ENCODE measurements at places on chromosomes 6 and 20.

DNA sequence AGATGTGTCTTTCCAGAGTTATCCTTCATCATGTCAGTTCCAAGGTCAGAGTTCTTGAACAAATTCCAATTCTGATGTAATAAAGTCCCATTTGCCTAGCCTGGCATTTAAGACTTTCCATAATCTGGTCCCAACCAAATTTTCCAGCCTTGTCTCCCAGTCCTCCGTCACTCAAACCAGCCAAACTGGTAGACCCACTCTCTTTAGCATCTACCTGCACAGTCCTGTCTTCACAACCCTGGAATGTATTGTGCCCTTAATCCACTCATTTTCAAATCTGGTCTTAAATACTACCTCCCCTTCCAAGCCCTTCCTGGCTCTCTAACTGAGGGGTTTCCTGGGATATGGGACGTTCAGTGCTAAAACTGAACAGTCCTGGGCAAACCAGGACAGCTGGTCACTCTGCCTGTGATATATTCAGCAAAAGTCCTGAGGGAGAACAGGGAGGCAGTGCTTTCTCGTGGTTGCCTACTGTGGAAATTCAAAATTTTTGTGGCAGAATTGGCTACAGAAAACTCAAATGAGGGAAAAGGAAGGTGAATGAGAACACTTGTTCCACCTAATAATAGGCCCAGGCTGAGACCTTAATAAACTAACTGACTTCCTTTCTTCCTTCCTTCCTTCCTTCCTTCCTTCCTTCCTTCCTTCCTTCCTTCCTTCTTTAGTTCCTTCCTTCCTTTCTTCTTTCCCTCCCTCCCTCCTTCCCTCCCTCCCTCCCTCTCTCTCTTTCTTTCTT lies 10.8 kb upstream of the AKAP7 start:
- DNase-seq = no peak

DNA sequence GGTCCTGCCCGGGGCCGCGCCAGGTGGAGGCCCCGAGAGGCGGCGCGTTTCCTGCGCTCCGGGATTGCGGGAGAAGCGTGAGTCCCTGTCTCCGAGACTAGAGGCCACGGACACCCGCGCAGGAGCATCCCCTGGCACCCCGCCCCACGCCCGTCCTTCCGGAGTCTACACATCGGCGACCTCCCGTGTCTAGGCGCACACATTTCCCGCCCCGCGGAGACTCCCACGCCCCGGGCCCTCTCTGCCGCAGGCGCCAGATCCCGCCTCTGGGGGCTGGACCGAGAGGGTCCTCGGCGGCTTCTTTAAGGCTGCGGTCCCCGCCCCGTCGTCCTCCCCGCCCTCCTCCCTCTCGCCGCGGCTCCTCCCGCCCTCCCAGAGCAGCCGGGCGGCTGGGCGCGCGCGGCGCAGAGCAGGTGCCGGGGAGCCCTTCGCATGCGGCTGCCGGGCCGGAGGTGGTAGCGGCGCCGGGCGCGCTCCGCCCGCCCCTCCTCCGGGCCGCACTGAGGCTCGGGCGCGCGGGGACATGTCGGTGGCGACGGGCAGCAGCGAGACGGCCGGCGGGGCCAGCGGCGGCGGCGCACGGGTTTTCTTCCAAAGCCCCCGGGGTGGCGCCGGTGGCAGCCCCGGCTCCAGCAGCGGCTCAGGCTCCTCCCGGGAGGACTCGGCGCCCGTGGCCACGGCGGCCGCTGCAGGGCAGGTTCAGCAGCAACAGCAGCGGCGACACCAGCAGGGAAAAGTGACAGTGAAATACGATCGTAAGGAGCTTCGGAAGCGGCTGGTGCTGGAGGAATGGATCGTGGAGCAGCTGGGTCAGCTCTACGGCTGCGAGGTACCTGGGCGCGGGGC lies at the start of gene PPP1R14C:
PPP1R14C (plus strand) TSS at position 375 of the 846 bp plus-strand sequence; CDS start at position 524, 149 bp downstream.
- peak; percentile 40 for DNase-seq

DNA sequence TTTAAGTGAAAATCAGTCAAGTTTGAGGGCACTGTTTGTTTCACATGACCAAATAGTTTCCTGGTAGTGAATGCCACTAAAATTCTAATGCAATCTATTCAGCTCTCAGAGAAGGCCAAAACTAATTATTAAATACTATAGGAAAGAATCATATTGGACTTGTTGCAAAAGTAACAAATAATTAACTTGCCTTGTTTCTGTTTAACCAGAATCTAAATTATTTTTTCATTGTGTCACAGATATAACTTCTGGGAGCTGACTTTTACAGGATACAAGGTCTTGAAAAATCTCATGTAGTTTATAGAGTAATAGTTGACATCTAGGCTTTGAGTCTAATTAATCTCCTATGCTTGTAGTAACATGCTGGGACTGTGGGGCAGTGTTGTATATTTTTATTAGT lies 44.5 kb downstream of the PRSS35 start:
- DNase-seq = no peak

- DNase-seq = no peak
Observed at GRCh38 chr6:151784441-151785214, 22.9 kb upstream of the ESR1 start.

- no peak for DNase-seq
Observed at GRCh38 chr20:40673442-40673841, 15.6 kb downstream of the MAFB start.

DNA sequence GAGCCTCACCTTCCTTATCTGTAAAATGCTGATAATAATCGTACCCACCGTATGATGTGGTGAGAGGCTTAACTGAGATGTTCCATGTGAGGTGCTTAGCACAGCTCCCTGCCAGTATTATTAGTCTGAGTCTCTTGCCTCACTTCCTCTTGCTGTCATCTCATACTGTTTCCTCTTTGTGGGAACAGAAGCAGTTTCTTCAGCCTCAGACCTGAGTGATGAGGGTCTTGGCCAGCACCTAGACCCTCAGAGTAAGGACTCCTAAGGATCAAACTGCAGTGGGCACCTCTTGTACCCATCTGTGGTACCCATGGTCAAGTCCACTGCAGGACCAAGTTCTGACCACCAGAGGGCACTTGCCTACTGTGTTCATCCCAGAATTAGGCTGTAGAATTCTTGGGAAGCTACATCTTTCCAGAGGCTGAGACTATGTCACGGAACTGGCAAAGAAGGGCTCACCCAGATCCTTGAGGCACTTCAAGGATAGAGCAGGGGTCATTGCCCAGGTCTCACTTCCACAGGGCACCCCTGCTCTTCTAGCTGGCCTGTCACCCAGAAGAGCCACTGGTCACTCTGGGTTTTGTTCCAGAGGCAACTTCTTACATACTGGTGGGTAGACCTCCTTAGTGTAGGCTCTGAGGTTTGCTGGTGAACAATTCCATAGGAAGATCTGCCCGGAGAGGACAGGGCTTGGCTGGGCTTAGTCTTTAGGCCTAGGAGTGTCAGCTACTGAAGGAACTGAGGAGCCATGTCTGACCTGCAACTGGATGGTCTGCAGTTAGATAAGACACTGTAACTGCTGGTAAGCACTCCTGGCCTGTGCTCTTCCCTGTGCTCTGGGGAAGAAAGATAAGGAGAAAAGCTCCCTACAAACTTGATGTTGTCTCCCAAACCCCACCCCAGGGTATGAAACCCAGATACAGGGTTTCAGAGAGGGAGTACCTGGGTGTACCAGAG lies 20.6 kb upstream of the SGK2 start:
- peak; percentile 45 for DNase-seq

DNA sequence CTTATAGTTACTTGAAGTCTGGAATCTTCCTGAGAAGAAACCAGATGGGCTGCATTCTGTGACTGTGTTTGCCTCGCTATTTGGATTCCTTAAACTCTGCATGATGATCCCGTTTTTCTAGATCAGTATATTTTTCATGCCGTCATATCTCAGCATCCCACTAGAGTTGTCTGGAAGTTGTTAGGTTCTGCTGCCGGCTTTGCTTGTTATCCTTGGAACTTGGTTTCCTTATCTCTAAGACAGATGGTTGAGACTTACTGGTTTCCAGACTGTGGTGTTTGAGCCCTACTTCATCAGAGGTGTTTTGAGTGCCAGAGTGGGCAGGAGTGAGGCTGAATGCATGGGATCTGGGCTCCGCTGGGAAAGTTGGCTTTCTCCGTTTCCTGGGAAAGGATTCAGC lies 50.3 kb downstream of the CDS2 start:
- no peak for DNase-seq

GRCh38 chr6:131844243-131844841 lies 36.5 kb downstream of the ENPP1 start:
- DNase-seq = no peak

GRCh38 chr6:35919827-35920751 lies 809 bp downstream of the SRPK1 start:
- peak; percentile 55 for DNase-seq

DNA sequence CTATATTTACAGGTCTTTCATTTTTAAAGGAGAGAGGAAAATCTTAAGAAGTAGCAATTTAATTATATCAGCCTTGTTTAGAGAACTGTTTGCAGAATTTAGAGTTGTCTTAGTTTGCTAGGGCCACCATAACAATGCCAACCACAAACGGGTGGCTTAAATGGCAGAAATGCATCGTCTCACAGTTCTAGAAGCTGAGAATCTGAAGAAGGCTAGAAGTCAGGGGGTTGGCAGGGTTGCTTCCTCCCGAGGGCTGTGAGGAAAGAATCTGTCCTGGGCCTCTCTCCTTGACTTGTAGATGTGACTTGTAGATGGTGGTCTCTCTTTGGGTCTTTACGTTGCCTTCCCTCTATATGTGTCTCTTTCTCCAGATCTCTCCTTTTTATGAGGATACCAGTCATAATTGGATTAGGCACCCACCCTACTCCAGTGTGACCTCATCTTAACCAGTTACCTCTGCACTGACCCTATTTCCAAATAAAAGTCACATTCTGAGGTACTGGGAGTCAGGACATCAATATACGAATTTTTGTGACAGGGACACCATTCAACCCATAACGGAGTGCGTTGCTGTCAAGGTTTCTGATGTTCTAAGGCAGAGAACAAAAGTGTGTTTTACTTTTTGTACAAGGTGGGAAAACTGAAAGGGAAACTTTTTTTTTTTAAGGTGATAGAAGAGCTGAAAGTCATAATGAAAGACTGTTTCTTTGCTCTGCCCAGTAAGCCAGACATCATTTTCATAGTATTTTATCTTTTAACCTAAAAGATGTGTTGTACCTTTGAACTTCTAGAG lies 84.4 kb downstream of the SAMD3 start:
- no peak for DNase-seq

GRCh38 chr20:25049261-25050060 lies 8.5 kb downstream of the ACSS1 start:
- no peak for DNase-seq

DNA sequence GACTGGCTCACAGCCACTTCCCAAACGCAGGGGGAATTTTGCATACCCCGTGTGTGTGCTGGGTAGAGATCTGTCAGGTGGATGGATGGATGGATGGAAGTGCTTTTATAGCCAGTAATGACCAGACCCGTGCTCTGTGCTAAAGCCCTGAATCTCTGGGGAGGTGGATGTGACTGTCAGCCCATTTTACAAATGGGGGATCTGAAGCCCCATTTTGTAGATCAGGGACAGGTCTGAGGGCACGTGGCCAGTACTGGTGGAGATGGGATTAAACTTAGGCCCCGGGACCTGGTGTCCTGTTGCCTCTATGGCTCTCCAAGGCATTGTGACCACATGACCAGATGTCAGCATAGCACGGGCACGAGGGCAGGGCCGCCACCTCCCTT lies 38.2 kb upstream of the ZBP1 start:
- DNase-seq = no peak

DNA sequence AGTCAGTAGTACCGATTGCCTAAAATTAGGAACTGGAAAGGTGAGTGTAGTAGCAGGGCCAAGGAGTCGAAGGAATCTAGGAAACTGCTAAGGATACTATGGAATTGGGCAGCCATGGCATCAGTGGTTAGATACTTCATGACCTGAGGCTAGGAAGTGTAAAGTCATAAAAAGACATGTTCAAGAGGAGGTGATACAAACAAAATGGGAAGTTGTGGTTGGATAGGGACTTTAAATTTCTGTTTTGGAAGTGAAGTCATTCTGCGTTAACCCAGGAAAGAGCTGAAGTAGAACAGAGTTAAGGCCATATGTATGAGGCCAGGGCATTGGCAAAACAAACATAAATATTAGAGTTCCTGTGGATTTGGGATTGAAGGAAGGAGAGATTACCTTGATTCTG lies 88.6 kb upstream of the TMEM181 start:
- no peak for DNase-seq

- no peak for DNase-seq
Observed at GRCh38 chr20:59837623-59838394, 95.6 kb downstream of the SYCP2 start.

DNA sequence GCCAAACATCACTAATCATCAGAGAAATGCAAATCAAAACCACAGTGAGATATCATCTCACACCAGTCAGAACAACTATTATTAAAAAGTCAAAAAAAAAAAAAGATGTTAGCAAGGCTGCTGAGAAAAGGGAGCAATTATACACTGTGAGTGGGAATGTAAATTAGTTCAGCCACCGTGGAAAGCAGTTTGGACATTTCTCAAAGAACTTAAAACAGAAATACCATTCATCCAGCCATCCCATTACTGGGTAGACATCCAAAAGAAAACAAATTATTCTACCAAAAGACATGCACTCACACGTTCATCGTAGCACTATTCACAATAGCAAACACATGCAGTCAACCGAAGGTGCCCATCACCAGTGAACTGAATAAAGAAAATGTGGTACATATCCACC lies 213.9 kb downstream of the TTLL2 start:
- no peak for DNase-seq

DNA sequence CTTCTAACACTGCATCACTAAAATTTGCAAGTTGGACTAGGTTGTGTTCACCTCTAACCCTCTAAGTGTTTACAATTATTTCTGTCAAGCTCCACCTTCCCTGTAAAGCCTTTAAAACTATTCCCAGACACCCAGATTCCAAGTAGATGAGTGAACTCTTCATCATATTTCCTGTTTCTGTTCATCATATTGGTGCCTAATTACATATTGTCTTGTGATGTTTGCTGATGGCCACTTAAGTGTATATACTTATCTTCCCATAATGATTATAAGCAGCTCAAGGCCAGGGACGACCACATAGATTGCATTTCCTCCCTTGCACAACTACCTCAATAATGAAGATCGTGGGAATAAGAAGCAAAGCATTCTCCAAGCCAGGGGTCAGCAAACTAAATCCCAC lies 16.8 kb downstream of the TNFRSF21 start:
- DNase-seq = no peak

DNA sequence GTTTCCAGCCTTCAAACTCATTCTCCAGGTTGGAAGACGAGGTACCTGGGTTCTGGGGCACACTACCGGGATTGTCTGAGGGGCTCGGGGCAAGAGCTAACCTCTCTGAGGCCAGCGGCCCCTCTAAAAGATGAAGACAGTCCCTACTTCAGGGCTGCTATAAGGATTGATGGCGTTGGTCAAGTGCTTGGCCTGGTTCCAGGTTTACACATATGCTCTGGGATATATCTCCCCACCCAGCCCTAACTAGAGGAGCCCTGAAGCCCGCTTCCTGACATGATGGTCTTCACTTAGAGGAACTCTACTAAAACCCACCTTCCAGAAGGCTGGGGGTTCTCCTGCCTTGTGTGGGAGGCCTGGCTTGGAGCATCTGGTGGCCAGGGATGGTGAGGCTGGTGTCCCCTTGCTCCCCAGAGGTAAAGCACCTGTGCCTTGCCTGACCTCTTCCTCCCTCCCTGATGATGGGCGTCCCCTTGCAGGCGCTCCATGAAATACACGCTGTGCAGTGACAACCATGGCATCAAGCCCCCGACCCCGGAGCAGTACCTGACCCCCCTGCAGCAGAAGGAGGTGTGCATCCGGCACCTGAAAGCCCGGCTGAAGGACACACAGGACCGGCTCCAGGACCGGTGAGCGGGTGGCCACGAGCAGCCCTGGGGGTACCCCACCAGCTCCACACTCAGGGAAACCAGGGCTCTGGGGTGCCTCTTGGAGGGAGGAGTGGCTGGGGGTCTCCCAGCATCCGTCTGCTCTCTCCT lies 28.7 kb downstream of the SDCBP2 start:
- no peak for DNase-seq
